H1 (cell line): ENCODE measurements at places on chromosomes 7 and 10.

GRCh38 chr10:99908512-99908911 is 101.2 kb downstream of the DNMBP start:
- no peak for DNase-seq

- no peak for DNase-seq
Measured at GRCh38 chr10:75179657-75180177, 30.9 kb upstream of the VDAC2 start.

DNA sequence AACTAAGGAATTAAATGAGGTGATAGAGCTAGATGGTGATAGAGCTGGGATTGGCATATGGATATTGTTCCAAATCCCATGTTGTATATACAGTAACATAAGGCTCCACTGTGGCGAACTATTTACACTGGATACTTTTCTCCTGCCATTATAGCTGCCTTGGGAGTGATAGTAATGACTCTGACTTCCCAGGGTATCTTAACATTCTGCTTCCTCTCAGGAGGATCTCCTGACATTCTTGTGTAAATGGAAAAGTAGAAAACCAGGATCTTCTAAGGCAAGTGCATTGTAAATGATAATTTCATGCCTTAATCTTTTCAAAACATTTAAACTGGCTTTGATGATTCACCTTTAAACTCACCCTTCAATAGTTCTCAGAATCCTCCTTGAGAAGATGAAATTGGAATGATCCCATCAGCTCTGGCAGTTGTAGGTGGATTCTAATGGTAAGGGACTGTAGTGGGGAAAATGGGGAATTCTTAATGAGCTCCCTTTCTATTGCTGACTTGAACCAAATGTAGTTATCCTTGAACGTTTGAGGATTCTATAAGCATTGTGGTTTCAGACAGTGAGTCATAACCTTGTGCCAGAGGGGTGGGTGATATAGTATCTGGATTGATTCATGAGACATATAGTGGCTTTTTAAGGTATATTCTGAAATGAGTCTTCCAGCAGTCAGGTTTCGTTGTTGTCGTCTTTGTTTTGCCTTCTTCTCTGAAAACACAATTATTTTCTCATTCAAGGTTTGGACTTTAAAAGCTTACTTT is 450.0 kb downstream of the SUGCT start:
- DNase-seq, result no peak

- no peak for DNase-seq
Measured at GRCh38 chr7:23759671-23760391, 49.8 kb downstream of the STK31 start.

GRCh38 chr7:94556028-94556427 is 46.4 kb downstream of the CASD1 start:
- no peak for DNase-seq

DNA sequence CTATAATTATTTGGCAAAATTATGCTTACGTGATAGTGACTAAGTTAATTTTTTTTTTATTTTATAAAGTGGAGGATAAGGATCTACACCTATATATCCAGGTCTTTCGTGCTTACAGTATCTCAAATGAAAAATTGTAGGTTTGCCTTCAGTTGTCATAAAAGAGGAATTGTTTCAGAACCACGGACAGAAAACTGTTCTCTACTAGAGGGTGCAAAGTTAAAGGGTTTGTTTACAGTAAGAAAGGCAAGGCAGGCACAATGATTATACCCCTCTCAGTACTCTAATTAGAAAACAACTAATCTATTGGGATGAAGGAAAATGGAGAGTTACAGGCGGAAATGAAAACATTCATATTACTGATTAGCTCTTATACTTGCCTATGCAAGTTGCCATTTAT is 1.5 kb downstream of the PCLO start:
- DNase-seq, result no peak
